T-helper 1 cell (primary cell): ENCODE measurements at places on chromosomes 7 and 10.

DNA sequence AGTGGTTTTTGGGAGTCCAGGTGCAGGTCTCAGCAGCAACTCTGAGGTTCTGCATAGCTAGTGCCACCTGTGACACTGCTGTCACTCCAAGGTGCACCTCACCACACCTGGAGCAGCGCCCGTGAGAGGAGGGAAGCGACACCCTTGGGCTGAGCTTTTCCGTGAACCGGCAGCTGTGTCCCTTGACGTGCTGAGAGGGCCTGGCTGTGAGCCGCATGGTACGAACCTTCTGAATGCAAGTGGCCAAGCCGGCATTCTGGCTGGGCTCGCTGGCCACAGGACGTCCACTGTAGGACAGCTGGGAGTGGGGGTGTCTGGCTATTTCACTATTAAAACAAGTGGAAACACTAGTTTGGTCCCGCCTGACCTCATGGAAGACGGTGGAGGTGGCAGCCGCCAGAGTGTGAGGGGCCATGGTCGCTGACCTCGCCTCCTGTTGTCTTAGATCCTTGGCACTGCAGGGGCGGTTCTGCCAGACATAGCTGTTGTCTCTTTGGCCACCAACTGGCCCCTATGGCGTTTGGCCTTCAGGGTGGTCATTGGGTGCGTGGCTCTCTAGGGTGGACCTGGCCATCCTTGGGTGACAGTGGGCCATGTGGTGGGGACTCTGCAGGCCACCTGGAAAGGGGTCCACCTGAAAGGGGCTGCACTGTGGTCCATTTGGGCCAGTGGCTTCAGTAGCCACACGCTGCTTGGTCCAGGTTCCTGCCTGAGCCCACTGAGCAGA, 12.9 kb downstream of the INPP5A start:
- DNase-seq, result no peak

DNA sequence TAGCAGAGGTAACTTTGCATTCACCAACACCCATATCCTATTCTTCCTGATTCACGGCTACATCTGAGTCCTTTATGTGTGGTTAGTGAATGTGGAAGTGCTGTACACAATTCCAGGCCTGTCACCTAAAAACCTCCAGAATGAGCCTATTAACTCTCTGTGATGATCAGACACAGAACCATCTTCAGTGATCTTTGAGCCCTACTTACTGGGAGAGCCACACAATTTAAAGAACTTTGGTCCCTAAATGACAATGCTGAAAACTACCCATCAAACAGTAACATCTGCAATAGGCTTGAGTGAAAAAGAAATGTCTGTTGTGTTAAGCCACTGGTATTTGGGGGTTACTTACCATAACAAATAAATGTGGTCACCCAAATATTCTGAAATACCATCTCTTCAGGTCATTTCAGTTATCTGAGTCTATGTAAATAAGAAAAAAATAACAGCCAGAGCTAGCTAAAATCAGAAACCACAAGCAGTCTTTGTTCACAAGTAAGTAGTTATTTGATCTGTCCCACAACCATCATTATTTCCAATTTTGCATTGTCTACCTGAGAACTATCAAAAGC, 145.7 kb downstream of the HGF start:
- DNase-seq, result no peak

GRCh38 chr10:73480158-73480557, 15.7 kb downstream of the PPP3CB start:
- no peak for DNase-seq

DNA sequence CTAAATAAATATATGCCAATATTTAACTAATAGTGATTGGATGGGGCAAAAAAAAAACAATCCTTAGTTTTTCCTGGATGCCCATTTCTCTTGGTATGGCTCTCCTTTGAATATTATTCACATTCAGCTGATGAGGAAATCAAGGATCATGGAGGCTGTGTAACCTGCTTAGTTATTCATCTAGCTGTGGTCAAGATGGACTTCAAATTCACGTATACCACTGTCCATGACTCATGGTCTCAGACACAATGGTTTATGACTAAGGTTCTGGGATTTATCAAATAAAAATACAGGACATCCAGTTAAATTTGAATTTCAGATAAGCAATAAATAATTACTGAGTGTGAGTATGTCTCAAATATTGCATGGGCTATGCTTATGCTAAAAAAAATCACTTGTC, 191.5 kb upstream of the CELF2 start:
- no peak for DNase-seq

DNA sequence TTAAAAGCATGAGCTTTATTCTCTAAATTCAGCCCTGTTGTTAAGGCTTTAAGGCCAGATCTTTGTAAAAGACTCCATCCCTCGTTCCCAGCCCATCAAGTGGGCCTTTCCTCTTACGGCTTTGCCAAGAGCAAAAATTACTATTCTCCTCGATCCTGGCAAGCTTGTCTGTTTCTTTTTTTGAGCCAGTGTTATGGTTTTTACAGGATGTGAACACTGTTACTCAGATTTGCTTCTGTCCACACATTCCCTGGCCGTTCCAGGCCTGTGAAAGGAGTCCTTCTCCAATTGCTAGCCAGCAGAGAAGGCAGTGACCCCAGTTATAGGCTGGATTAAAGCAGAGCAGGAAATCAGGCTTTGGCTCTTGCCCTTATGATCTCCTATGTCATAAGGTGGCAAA, 47.0 kb upstream of the EPC1 start:
- DNase-seq, result no peak

DNA sequence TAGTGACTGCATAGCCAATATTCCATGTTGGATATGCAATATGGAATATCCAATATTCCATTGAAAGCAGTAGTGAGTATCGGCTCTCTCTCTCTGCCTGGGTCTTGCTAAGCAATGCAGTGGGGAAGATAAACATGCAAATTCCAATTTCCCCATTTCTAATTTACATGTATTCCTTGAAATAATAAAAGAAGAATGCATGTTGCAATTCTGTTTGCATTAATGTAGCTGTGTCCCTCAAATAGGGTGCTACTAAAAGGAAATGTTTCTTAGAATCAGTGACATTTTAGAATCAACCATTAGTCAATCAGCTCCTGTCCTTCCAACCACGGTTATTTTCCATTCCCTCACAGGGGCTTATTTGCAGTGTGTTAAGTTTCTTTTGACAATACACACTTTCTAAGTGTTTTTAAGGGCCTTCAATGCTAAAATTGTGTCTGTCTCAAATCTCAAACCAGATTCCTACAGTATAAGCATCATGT, 46.7 kb downstream of the AFAP1L2 start:
- DNase-seq, result no peak

DNA sequence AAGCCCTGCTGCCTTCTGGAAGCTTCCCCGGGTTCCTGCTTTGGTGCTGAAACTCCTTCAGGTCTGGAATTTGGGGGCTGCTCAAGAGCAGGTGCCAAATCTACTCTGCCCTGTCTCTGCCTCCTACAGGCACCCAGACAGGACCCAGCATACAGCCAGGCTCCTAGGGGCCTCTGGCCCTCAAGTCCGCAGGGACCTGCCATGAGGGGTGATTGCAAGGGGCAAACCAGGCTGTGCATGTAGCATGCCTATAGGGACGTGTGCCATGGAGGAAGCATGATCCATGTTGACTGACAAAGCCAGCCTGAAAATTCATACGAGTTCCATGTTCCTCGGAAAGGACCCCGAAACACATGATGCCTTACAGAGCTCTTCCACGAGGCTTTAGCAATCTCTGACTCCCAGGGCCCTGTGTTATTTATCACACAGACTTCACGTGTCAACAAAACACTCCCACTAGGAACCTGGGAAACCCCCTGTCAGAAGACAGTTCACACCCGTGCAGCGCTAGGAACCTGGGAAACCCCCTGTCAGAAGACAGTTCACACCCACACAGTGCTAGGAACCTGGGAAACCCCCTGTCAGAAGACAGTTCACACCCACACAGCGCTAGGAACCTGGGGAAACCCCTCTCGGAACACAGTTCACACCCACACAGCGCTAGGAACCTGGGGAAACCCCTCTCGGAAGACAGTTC, 75.3 kb upstream of the DNAAF5 start:
- peak; percentile 31 for DNase-seq
